ENCODE measurements at places on chromosomes 1 and 21. TPM values are rescaled to one million over a fixed set of nuclear protein-coding genes. Genes with fewer than 3 reads are reported as not detected.

ZBTB18 gene
- total RNA-seq, result 16.8 TPM

DNA sequence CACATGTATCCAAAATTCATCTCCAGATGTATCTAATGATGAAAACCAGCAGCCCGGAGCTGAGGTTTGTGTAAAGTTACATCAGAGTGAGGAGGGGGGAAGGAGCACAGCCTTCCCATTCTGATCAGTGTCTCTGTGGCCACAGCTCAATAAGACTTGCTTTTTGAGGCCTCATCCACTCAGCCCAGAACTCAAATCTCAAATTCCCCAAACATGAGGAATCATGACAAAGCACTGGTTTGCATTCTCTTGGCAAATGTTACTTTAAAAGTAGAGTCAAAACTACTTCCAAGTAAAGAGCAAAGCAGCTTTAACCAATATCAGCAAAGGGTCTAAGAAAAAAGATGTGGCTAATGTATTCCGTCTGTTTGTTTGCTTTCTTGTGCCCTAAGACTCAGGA is 30.9 kb downstream of the CCN1 start:
- peak; percentile 43 for DNase-seq
- H3K27ac ChIP-seq, result peak overlapping the region; percentile 73
- H3K4me3 ChIP-seq, result no peak overlapping the region

COL24A1 gene
- total RNA-seq, result 0.17 TPM

- no peak overlapping the region for H3K4me3 ChIP-seq
- peaks cover 32% of the 10 kb centered on the region for H3K27me3 ChIP-seq
Measured at GRCh38 chr1:2021550-2021949, 2.4 kb downstream of the GABRD start.

- no peak overlapping the region for H3K4me3 ChIP-seq
- DNase-seq, result peak; percentile 58
- no peaks in the 10 kb centered on the region for H3K27me3 ChIP-seq
- H3K36me3 ChIP-seq, result no peaks in the 10 kb centered on the region
Measured at GRCh38 chr1:209659909-209660308, 7.7 kb upstream of the LAMB3 start.

DYRK3 gene
- 14.1 TPM for total RNA-seq
